ENCODE measurements at places on chromosomes 11 and 22.

- no peak for DNase-seq
- no peak overlapping the region for H3K27ac ChIP-seq
- no peaks in the 10 kb centered on the region for H3K27me3 ChIP-seq
Measured at GRCh38 chr22:20430101-20430719, 7.4 kb downstream of the SCARF2 start.

DNA sequence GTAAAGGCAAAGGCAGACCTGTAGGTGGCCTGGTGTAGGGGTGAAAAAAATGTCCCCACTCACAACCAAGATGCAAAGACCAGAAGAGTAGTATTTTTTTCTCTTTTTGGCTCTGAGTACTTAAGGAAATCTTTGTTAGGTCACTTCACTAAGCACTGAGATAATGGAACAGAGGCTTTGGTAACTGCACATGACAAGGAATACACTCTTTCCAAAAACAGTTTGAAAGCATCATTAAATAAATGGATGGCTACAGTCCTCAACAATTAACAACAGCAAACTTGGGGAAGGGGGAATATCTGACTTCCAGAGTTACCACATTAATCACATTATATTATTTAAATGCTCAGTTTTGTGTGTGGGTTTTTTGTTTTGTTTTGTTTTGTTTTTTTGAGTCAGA lies 26.9 kb upstream of the PGM2L1 start:
- no peaks in the 10 kb centered on the region for H3K36me3 ChIP-seq
- DNase-seq = no peak
- no peak overlapping the region for H3K27ac ChIP-seq
- no peak overlapping the region for H3K4me3 ChIP-seq
- no peaks in the 10 kb centered on the region for H3K27me3 ChIP-seq

DNA sequence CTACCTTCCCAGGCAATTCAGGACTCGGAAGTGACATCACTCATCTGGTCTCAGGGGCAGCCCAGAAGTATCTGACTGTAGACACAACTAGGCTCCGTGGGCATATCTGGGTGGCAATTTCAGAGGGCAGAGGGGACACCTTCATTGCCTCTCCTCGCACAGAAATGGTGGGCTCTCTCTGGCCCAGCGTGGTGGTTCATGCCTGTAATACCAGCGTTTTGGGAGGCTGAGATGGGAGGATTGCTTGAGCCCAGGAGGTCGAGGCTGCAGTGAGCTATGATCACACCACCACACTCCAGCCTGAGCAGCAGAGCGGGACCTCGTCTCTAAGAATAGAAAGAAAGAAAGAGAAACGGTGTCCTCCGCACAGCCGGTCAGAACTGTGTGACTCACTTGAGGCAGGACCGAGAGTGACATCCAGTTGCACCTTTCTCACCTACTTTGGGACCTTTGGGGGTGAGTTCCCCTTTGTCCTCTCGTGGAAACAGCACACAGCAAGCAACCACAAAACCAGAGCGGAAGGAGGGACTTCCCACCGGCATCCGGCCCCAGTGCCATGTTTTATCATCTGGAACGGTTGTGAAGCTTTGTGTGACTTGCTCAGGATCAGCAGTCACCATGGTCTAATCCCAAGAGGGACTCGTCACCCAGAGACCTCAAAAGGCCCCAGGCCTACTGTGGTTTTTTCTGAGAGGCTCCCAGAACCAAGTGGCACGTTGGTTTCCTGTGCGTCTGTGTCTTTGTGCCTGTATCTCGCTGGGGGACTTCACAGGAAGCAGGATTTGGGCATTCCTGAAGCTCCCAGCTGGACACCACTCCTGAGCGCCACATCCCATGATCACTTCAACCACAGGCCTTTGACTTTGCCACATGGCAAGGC lies 38.4 kb upstream of the EMID1 start:
- no peaks in the 10 kb centered on the region for H3K36me3 ChIP-seq
- no peak for DNase-seq
- H3K4me1 ChIP-seq = no peaks in the 10 kb centered on the region
- no peak overlapping the region for H3K4me3 ChIP-seq

DNA sequence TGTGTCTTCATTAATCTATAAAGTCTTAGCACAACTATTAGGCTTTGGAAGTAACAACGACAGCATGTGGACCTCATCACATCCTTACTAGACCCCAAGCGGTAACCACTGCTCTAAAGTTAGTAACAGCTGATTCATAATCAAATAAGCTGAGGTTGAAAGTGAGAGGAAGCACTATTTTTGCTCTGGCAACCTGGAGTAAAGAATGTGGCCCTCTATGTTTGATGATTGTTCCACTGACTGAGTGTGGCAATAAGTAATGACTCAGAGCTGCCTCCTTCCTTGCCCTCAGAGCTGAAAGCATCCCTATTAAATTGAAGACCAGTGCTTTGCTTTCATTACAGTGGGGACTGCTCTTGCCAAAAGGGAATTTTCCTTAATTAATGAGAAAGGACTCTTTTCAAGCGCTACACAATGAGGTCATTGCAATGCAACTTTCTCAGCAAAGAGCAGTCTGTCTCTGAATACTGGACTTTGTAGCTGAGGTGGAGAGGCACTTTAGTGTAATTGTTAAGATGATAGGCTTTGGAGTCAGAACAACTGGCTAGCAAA lies 906.1 kb upstream of the RAG2 start:
- H3K27me3 ChIP-seq = no peaks in the 10 kb centered on the region
- H3K4me3 ChIP-seq = no peak overlapping the region
- DNase-seq = no peak
- H3K27ac ChIP-seq = no peak overlapping the region
- H3K36me3 ChIP-seq = no peaks in the 10 kb centered on the region

GRCh38 chr11:79678780-79679452 lies 238.1 kb upstream of the TENM4 start:
- H3K4me1 ChIP-seq = no peaks in the 10 kb centered on the region
- H3K27ac ChIP-seq = no peak overlapping the region
- peak; percentile 37 for DNase-seq
- no peaks in the 10 kb centered on the region for H3K27me3 ChIP-seq
- no peaks in the 10 kb centered on the region for H3K36me3 ChIP-seq
- H3K4me3 ChIP-seq = no peak overlapping the region
